ENCODE measurements at places on chromosomes 13 and 19.
A peak's percentile ranks its signal among the peaks of the same experiment; 100 is the strongest.

DNA sequence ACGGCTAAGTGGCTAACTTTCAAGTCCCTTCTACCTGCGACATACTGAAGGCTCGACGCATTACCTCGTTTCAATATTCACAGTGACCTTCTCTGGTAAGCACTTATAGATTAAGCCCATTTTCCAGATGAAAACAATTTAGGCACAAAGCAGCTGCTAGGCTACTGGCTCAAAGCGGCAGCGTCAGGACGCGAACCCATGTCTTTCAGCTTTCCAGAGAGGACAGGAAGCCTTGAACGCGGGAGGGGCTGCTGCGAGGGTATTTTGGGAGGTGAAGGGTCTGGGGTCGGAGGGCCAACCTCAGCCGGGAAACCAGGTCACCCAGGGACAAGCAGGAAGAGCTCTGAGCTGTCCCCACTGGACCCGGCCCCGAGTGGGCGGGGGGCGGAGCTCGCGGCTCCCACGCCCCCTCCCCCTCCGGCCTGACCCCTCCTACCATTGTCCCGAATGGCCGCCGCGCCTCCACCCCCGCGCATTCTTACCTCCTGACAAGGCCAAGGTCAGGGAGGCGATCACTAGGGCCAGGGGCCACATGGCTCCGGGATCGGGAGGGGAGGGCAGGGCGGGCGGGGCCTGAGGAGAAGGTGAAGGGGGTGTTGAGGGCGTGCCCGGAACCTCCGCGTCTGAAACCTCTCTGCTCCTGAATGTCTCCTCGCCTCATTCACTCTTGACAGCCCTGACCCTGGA lies at the start of gene KLK13:
KLK13 (minus strand) TSS at position 559 of the 687 bp plus-strand sequence; CDS start at position 534, 25 bp downstream.
- DNase-seq, result no peak

- peak; percentile 98 for DNase-seq
These were observed 5.1 kb upstream of the FLT3LG start for GRCh38 chr19:49468746-49469447.

GRCh38 chr19:14434543-14435319 lies 1.6 kb downstream of the PKN1 start:
- DNase-seq, result peak; percentile 46

- DNase-seq, result no peak
These were observed 13.3 kb downstream of the ZSCAN18 start for GRCh38 chr19:58084596-58085347.

DNA sequence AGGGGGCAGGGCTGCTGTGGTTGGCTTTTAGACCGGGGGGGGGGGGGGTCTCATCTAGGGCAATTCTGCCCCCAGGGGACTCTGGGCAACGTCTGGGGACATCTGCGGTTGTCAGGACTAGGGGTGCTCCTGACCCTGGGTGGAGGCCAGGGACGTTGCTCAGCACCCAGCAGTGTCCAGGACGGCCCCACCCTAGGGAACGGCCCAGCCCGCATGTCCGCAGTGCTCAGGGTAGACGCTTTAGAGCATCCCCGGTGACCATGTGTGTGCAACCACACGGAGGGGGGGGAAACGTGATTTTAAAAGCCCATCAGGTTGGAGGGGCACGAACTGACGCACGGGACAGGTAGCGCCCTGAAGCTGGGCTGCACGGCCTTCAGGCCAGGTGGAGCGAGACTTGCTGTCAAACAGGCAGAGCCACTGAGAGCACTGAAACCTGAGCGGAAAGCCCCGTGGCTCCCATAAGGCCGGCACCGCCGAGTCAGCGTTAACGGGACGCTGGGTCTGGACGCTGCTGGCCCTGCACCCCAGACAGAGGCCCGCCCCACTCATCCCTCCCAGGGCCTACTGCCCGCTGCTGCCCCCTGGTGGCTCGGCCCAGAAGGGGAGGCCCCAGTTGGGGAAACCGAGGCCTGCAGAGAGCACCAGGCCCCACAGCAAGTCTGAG lies 8.3 kb downstream of the CACTIN start:
- peak; percentile 66 for DNase-seq

- no peak for DNase-seq
These were observed 40.2 kb upstream of the IGSF23 start for GRCh38 chr19:44573183-44573582.

GRCh38 chr13:23433171-23434153 lies at the start of gene SACS:
Gene SACS, minus strand, starts transcription at chr13:23433702. Its CDS starts 22,463 bp downstream, at chr13:23411239.
- DNase-seq, result no peak

DNA sequence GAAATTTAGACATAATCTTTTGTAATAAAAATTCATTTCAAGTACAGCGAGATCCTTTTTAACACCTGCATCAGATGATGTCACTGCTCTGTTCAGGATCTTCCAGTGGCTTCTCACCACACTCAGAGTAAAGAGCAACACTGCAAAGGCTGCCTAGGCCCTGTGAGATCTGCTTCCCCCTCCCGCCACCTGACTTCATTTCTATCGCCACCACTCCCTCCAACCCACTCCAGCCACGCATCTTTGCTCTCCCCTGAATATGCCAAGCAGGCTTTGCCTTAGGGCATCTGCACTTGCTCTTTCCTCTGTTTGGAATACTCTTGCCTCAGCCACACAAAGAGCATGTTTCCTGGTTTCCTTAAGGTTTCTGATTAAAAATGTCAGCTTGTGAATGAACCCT lies 58.3 kb downstream of the MBNL2 start:
- no peak for DNase-seq

GRCh38 chr19:2110822-2111221 lies 14.1 kb downstream of the IZUMO4 start:
- DNase-seq, result no peak

- peak; percentile 81 for DNase-seq
These were observed 714 bp downstream of the POLRMT start for GRCh38 chr19:632579-633067.

DNA sequence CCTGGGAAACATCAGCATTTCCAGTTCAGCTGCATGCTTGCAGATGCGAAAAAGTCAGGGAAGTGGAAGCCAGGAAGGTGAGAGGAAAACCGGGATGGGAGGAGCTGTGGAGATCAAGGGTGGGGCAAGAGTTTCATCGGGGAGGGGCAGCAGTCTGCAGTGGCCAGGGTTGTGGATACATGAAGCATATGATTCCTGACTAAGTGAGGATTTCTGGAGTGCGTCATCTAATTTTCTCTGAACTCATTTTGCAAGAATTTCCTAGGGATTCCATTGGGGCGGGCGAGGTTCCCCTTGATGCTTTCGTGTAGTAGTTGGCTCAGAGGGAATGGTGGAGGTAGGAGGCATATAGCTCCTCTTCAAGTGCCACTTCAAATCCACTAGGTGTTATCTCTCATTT lies 344.1 kb upstream of the TMTC4 start:
- DNase-seq, result no peak

DNA sequence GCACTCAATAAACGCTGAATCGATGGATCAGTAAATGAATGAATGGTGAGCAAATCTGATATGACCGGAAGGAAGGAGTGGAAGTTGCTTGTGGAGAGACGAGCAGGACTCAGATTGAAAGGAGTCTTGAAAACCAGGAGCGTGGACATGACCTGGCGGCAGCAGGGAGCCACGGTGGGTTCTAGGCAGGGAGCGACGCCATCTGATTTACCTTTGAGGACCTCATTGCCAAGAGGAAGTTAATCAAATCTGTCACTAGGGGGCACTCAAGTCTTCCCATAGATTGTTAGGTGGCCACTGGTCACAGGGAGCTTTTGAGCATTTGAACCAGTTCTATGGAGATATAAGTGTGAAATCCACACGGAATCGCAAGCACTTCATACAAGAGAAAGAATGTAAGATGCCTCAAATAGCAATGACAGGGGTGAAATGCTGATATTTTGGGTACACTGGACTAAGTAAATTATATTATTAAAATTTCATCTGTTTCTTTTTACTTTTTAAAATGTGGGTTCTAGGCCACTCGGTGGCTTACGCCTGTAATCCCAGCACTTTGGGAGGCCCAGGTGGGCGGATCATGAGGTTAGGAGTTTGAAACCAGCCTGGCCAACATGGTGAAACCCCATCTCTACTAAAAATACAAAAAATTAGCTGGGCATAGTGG lies 9.2 kb upstream of the FBN3 start:
- peak; percentile 95 for DNase-seq

- DNase-seq, result no peak
These were observed 31.8 kb downstream of the GJA3 start for GRCh38 chr13:20129076-20129475.

DNA sequence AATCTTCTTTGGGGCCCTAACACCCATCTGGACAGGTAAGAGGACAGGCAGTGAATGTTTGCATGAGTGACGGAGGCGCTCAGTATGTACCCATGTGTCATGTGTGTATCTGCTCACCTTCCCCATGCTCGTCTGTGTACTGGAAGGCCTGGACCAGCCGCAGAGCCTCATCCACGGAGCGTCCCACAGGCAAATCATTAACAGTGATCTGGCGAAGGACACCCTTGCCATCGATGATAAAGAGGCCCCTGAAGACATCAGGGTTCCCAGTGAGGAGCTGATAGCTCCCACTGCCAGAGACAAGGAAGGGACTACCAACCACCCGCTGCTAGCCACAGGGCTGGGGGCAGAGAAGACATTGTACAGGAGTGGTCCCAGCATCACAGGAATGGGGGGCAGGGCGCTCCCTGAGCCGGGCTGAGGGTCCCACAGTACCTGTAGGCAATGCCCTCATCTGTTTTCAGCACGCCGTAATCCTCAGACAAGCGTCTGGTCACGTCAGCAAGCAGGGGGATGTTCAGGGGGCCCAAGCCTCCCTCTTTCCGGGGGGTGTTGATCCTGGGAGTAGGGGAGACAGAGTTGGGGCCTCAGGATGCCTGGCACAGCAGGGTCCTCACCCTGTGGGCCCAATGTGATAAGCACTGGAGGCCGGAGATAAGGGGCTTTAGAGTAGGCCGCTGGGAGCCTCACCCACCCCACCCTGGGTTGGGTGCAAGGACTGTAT lies 1.7 kb downstream of the PRDX2 start:
- peak; percentile 50 for DNase-seq

DNA sequence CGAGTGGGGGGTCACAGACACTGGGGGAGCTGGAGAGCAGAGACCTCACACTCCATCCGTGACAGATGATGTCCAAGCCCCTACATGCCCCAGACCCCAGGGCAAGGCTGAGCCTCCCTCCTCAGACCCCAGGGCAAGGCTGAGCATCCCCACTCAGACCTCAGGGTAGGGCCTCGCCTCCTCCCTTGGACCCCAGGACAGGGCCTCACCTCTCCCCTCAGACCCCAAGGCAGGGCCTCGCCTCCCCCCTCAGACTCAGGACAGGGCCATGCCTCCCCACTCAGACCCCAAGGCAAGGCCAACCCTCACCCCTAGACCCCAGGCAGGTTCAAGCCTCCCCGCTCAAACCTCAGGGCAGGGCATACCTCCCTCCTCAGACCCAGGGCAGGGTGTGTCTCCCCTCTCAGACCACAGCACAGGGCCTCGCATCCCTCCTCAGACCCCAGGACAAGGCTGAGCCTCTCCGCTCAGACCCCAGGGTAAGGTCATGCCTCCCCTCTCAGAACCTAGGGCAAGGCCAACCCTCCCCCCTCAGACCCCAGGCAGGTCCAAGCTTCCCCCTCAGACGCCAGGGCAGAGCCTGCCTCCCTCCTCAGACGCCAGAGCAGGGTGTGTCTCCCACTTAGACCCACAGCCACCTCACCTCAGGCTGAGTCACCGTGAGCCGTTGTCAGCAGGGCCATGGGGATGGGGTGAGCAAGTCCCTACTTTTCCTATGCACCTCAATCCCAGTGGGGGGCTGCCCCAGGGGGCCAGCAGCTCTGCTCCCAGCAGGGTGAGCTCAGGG lies 1.7 kb upstream of the S1PR4 start:
- peak; percentile 86 for DNase-seq

DNA sequence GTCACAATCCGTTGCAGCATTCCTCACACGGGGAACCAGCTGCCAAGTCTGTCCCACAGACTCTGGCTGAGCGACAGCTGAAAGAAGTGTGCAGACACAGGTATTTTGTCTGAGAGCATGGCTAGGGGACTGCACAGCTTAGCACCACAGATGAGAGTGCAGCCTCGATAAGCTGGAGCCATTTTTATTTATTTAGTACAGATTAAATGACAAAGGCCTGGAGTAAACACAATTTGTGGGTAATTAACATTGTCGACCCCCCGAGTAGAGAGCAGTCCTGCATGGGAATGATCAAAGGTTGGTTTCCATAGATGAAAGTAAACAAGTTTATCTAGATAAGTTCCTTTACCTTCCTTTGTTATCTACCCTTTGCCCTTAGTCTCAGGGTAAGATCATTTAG lies 836.2 kb downstream of the DACH1 start:
- no peak for DNase-seq

- DNase-seq, result no peak
These were observed 4.3 kb downstream of the ZSCAN1 start for GRCh38 chr19:58037927-58038687.

GRCh38 chr19:10995926-10996600 lies 35.2 kb downstream of the SMARCA4 start:
- no peak for DNase-seq

DNA sequence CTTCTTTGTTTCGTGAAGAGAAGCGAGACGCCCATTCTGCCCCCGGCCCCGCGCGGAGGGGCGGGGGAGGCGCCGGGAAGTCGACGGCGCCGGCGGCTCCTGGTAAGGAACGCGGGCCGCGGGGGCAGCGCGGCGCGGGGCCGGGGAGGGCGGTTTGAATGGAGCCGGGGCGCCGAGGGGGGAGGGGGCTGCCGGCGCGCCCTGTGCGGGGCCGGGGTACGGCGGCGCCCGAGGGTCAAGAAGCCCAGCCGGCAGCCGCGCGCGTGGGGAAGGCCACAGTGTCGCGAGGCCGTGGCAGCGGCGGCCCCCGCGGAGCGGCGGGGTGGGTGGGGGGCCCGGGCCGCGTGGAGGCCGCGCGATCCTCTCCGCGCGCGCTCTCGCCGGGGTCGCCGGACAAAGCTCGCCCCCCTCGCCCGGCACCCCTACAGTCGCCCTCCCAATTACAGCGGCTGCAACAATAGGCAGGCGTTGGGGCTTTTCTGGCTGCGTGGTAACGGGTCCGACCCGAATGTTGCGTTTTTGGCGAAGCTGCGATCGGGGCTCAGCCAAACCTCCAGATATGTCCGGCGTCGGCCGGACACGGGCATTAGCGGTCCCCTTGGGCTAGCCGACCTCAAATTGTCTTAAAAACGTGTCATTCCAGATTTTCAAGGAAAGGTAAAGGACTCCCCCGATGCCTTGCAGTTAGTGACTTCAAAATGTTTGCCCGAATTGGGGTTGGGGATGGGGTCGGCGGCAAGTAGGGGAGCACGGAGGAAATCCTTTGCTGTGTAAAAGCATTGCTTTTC lies 437 bp downstream of the SMARCA4 start:
- DNase-seq, result peak; percentile 50

GRCh38 chr19:41705393-41706174 lies 2.8 kb upstream of the CEACAM5 start:
- DNase-seq, result peak; percentile 64

DNA sequence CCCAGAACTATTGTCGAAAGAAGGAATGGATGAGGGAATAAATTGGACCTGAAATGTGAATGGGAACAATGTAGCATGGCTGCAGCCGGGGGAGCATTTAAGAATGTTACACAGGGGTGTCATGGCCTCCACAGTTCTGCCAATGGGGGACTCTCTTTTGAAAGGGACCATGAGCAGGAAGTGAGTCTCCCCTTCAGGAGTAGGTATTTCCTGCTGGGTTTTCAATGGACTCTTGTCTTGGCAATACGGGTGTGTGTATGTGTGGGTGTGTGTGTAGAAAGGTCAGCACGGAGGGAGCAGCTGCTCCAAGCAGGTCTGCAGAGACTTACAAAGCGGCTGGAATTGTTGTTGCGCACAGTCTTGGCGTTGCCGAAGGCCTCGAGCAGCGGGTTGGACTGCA lies 24.4 kb downstream of the MYO1F start:
- peak; percentile 68 for DNase-seq
